ENCODE measurements at places on chromosomes 1 and 21. TPM values are rescaled to one million over a fixed set of nuclear protein-coding genes. Genes with fewer than 3 reads are reported as not detected.

The S100A6 gene
- total RNA-seq = 257 TPM

The CEP85 gene
- total RNA-seq = 16.4 TPM

The ANKRD13C gene
- 25.3 TPM for total RNA-seq

The TEDDM1 gene
- not detected for total RNA-seq

The TPTE gene
- total RNA-seq = not detected

The G0S2 gene
- 98.9 TPM for total RNA-seq

The LCE6A gene
- total RNA-seq = not detected

The DYNLT4 gene
- total RNA-seq = 0.14 TPM

The F3 gene
- 460 TPM for total RNA-seq

The C1orf185 gene
- not detected for total RNA-seq

The AGPAT3 gene
- total RNA-seq = 43.4 TPM

The HSPA6 gene
- 1.0 TPM for total RNA-seq

The CD160 gene
- total RNA-seq = under 0.01 TPM

The FCAMR gene
- total RNA-seq = not detected

The KCNN3 gene
- not detected for total RNA-seq

The TMIGD3 gene
- total RNA-seq = not detected

The STYXL2 gene
- total RNA-seq = not detected

The GGPS1 gene
- total RNA-seq = 31.1 TPM

The DNALI1 gene
- total RNA-seq = under 0.01 TPM

The HCN3 gene
- total RNA-seq = 1.1 TPM

The KCND3 gene
- total RNA-seq = 0.36 TPM

The RHBG gene
- not detected for total RNA-seq

The KCNJ15 gene
- 11.6 TPM for total RNA-seq

The SLC41A1 gene
- total RNA-seq = 25.8 TPM

The IFNAR1 gene
- 16.4 TPM for total RNA-seq

The LCA5L gene
- 1.4 TPM for total RNA-seq

The C1QTNF12 gene
- total RNA-seq = 1.4 TPM

The C1orf21 gene
- 9.9 TPM for total RNA-seq

The ERG gene
- 0.78 TPM for total RNA-seq

Data from nasal cavity respiratory epithelium epithelial cell of viscerocranial mucosa (primary cell).